ENCODE measurements at places on chromosomes 4 and X. TPM values are rescaled to one million over a fixed set of nuclear protein-coding genes. Genes with fewer than 3 reads are reported as not detected.

Gene SHISA3
- 0.37 TPM for polyA plus RNA-seq

Gene BST1
- 1.7 TPM for polyA plus RNA-seq

Gene CENPVL2
- not detected for polyA plus RNA-seq

Gene DNAAF6
- polyA plus RNA-seq: not detected

Gene TBX22
- not detected for polyA plus RNA-seq

Gene DEFB131A
- not detected for polyA plus RNA-seq

Gene RTL3
- not detected for polyA plus RNA-seq

Gene NCAPG
- polyA plus RNA-seq: 14.5 TPM

Gene SPANXD
- polyA plus RNA-seq: not detected

Gene TCP11X2
- polyA plus RNA-seq: 2.2 TPM

Gene LRCH2
- 0.64 TPM for polyA plus RNA-seq
